Nasal cavity respiratory epithelium epithelial cell of viscerocranial mucosa (primary cell): ENCODE measurements at places on chromosomes 3 and 15. TPM values are rescaled to one million over a fixed set of nuclear protein-coding genes. Genes with fewer than 3 reads are reported as not detected.

The PTPN9 gene
- 14.4 and 29.5 TPM in 2 replicates for total RNA-seq

The ACKR2 gene
- 0.68 and 1.6 TPM in 2 replicates for total RNA-seq

The MRAS gene
- 2.7 and 18.7 TPM in 2 replicates for total RNA-seq

The GCSAM gene
- under 0.01 and 1.1 TPM in 2 replicates for total RNA-seq

The SLC12A1 gene
- not detected in 2 replicates for total RNA-seq

The GUCA1C gene
- total RNA-seq, result not detected in 2 replicates

The WDR53 gene
- 11.9 and 17.1 TPM in 2 replicates for total RNA-seq

The ZNF774 gene
- total RNA-seq, result 3.4 and 8.5 TPM in 2 replicates

The GPR62 gene
- total RNA-seq, result under 0.01 TPM in 1 of 2 replicates, not detected in the other

The SPINT1 gene
- total RNA-seq, result 196 and 485 TPM in 2 replicates

The CCDC39 gene
- under 0.01 TPM in 1 of 2 replicates, not detected in the other for total RNA-seq

The TFG gene
- total RNA-seq, result 104 and 112 TPM in 2 replicates

The ATP8B4 gene
- under 0.01 and 1.00 TPM in 2 replicates for total RNA-seq

The CAV3 gene
- not detected in 2 replicates for total RNA-seq

The TRIM42 gene
- total RNA-seq, result not detected in 2 replicates

The CHRNA7 gene
- total RNA-seq, result 0.34 and 0.50 TPM in 2 replicates

The GPR171 gene
- total RNA-seq, result not detected in 2 replicates

The SPESP1 gene
- 1.7 and 4.9 TPM in 2 replicates for total RNA-seq

The CLCN2 gene
- 2.1 and 4.8 TPM in 2 replicates for total RNA-seq

The FANCD2 gene
- 2.4 TPM in 2 replicates for total RNA-seq

The CRABP1 gene
- not detected in 2 replicates for total RNA-seq

The TTC23 gene
- total RNA-seq, result 14.4 and 30.5 TPM in 2 replicates

The SCAANT1 gene
- total RNA-seq, result not detected in 2 replicates

The MTMR10 gene
- total RNA-seq, result 9.6 and 11.8 TPM in 2 replicates

The GALNT15 gene
- total RNA-seq, result 0.07 and 0.34 TPM in 2 replicates

The IGF2BP2 gene
- total RNA-seq, result 38.6 and 67.6 TPM in 2 replicates
